Muscle of arm (tissue), 14 donors: ENCODE measurements at places on chromosomes 7 and 10.

GRCh38 chr10:68086910-68087684 is 12.0 kb upstream of the HERC4 start:
- no peak for DNase-seq

GRCh38 chr7:25628446-25628845 is 400.2 kb upstream of the NPVF start:
- no peak for DNase-seq

- DNase-seq = no peak
Measured at GRCh38 chr10:31745612-31746376, 182.8 kb downstream of the ARHGAP12 start.

- no peak for DNase-seq
Measured at GRCh38 chr10:45373576-45374349, at the start of gene ALOX5. Gene ALOX5 (plus strand): TSS chr10:45374216. CDS start chr10:45374280, 64 bp downstream.

GRCh38 chr10:46272863-46273415 is 13.9 kb upstream of the ANTXRL start:
- DNase-seq = no peak

DNA sequence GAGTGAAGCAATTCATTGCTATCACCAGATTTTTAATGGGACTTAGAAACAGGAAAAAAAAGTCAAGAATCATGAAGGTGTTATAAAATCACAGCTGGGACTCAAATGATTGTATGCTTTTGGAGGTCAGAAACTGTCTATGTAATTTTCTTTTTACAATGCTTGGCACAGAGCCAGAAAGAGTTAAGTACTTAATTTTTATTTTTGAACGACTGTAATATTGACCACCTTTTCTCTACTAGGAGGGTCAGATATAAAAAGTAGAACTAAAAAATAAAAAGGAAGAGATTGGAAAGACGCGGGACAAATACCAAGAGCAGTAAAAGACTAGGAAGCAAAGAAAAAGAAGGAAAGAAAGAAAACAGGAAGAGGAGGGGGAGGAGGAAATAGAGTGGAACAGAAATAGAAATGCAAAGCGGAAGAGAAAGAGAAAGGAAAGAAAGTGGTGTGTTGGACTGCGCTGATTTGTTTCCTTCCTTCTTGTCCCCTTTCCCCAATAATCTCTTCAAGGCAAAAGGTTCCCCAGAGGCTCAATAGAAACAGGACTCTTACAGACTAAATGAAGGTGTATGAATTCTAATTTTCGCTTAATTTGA is 23.2 kb upstream of the C1GALT1 start:
- no peak for DNase-seq

DNA sequence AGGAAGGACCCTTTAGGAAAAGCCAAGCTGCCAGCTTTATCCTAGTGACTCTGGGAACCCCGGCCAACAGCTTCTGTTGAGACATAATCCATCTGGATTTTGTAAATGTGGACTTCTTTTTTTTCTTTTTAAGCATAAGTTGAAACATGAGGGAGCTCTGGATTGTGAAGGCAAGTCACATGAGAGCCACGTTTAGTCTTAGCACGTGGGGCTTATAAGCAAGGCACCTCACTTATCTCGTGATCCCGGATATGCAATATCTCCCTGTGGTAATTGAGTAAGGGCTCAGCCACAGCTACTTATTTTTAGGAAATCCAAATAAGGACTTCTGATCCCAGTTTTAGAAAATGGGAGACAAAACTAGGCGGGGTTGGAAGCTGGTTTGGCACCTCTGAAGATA is 111.2 kb upstream of the PTN start:
- no peak for DNase-seq

GRCh38 chr10:11587722-11588259 is 23.7 kb downstream of the USP6NL start:
- DNase-seq = no peak

DNA sequence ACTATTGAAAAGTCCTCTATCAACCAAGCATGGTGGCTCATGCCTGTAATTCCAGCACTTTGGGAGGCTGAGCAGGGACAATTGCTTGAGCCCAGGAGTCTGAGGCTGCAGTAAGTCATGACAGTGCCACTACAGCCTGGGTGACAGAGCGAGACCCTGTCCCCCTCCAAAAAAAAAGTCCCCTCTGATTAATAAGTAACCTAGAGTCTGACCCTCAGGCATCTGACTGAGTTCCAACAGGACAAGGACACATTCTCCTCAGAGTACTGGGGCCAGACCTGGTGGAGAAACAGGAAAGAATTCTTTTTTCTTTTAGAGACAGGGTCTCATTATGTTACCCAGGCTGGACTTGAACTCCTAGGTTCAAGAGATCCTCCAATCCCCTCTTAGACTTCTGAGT is 10.0 kb downstream of the MORN4 start:
- DNase-seq = no peak

GRCh38 chr10:69866688-69867461 is 65.2 kb downstream of the COL13A1 start:
- DNase-seq = peak; percentile 46

- no peak for DNase-seq
Measured at GRCh38 chr10:4103603-4104002, 318.6 kb upstream of the KLF6 start.

GRCh38 chr10:62443866-62444265 is 69.7 kb downstream of the ZNF365 start:
- no peak for DNase-seq

- DNase-seq = no peak
Measured at GRCh38 chr10:76735866-76736265, 901.7 kb downstream of the KCNMA1 start.

DNA sequence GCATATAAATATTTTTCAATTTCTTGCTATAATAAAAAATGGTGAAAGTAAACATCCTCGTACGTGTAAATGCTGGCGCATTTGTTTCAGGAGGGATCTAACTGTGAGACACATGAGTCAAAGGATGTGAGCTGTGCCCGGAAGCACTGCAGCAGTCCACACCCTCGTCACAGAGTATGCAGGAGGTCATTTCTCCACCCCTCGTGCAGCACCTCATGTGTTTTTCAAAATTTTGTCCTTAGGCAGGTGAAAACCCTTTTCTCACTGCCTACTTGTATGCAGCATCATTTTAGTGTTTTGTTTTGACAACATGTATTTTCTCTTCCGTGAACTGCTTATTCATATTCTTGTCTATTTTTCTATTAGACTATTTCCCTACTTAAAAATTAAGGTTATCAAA is 162.7 kb downstream of the AVL9 start:
- no peak for DNase-seq

GRCh38 chr7:37482505-37482904 is 33.8 kb upstream of the ELMO1 start:
- DNase-seq = no peak

DNA sequence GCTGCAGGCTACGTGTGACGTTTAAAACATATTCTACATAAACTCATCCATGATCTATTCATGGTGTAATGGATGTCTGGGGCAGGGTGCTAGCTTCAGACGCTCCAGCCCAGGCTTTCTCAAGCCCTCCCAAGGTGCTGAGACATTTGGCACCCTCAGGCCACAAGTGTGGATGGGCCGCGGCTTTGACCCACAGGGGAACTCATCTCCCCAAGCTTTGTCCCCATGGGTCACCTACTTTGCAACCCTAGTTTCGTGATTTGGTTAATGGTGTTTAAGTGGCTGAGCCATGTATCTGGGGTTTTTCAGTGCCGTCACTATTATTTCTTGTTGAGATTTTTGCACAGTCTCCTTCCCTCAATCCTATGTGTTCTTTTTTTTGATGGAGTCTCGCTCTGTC is 66.0 kb downstream of the GRK5 start:
- DNase-seq = no peak

GRCh38 chr7:5478568-5479430 is 55.2 kb upstream of the TNRC18 start:
- no peak for DNase-seq
